Fibroblast of lung (primary cell): ENCODE measurements at places on chromosomes 1 and 21.

GRCh38 chr1:212490276-212490675 is 57.6 kb downstream of the NENF start:
- DNase-seq, result no peak

GRCh38 chr1:107309962-107310361 is 169.1 kb downstream of the NTNG1 start:
- DNase-seq, result no peak

DNA sequence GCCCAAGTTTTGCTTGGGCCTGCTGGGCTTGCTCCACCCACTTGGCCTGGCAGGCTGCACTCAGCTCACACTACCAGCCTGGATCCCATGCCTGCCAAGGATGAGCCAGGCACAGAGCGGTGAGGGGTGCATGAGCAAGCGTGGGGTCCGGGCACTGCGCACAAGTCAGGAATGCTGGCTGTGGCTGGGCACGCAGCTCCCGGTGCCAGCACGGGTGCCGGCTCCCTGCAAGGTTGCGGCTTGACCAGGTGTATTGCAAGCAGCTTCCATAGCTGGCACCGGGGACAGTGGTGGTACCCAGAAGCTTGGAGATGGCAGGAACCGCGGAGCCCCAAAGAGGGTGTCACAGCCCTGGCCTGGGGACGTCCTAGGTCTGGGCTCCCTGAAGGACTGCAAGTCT is 224.4 kb upstream of the NRIP1 start:
- DNase-seq, result no peak

DNA sequence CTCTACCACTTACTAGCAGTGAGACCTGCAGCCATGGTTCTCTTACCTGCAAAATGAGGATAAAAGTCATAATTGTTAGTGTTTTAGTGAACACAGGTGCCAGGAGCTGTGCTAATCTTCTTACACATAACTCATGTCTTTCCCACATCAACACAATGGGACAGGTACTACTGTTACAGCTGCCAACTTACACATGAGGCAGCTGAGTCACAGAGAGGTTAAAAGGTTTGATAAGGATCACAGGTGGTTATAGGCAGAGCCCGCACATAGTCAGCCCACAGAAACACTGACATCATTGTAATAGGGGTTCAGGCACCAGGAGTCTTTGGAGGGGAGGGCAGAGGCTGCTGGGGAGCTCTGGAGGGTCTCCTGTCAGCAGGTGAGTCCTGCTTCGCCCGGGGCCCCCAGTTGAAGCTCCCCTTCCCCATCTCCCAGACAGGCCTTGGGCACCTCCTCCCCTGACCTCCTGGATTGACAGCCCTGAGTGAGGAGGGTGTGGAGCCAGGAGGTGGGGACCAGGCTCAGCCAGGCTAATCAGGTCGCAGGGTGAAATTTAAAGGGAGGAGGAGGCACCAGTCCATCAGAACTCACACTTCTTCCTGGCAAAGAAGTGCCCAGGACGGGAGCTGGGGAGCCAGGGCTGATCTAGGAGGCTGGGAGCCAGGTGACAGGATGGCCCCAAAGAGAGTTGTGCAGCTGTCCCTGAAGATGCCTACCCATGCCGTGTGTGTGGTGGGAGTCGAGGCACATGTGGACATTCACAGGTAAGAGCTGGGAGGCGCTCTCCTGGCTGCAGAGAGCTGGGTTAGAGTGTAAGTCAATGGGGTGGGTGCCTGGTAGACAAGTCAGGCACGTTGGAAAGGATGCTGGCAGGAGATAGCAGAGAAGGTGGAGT is at the start of gene PADI1:
Gene PADI1 (plus strand): TSS at position 583 of the 895 bp plus-strand sequence. CDS start 90 bp downstream, at position 673.
- no peak for DNase-seq

GRCh38 chr1:163426505-163427251 is 104.9 kb downstream of the NUF2 start:
- no peak for DNase-seq
